Activated T-cell treated with anti-CD3 and anti-CD28 coated beads for 1 hour (primary cell): ENCODE measurements at places on chromosomes 6 and 20.

- DNase-seq: no peak
Observed at GRCh38 chr6:79373880-79374279, 139.4 kb upstream of the HMGN3 start.

DNA sequence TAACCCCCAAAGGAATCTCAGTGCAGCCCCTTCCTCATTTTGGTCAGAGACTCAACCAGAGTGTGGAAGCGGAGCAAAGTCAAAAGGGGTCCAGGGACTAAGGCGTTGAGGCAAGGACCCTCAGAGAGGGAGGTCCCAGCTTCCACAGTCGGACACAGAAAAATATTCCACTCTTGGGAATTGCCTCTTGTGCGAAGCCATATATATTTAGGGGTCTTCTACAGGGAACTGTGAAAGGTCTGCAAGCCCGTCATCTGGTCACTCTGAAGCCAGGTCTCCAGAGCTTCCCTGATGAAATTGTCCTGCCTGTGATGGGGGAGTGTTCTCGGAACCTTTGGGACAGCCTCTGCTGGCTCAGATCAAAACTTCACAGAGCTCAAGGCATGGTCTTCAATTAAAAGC is 160.8 kb downstream of the TBXT start:
- no peak for DNase-seq

GRCh38 chr20:49986049-49986448 is 3.3 kb downstream of the SNAI1 start:
- no peak for DNase-seq

DNA sequence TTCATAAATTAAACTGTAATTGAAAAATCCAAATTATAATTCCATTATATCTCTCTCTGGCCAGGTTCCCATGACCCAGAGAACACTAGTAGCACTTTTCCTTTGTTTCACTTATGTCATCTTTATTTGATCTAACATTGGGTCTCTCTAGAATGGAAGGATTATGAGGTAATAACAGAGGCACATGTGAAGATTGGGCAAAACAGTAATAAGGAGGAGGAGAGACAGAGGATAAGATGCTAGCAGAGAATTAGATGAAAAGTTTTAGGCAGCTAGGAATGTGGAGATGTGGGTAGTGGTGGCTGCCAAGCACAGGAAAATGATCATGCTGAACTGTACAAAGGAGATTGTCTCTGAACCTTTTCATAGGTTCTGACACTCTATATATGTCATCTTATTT is 3.3 kb downstream of the TAB2 start:
- DNase-seq: no peak

- peak; percentile 20 for DNase-seq
Observed at GRCh38 chr6:123802697-123803503, 765 bp upstream of the NKAIN2 start.

DNA sequence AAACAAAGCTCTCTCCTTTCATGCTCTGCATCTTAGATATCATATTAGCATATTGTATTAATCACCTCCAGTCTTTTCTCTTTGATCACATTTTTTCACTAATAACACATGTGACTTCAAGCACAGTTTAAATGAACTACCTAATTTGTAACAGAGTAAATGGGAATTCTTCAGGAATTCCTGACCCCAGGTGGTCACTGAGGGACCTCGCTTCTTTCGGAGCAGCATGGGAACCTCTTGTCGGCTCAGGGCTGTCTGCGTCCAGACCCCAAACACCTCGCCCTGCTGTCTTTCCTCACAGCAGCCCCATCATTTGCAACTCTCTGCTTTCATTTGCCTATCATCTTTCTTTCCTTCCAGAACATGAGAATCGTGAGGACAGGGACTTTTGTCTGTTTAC is 103.5 kb downstream of the DACT2 start:
- no peak for DNase-seq

DNA sequence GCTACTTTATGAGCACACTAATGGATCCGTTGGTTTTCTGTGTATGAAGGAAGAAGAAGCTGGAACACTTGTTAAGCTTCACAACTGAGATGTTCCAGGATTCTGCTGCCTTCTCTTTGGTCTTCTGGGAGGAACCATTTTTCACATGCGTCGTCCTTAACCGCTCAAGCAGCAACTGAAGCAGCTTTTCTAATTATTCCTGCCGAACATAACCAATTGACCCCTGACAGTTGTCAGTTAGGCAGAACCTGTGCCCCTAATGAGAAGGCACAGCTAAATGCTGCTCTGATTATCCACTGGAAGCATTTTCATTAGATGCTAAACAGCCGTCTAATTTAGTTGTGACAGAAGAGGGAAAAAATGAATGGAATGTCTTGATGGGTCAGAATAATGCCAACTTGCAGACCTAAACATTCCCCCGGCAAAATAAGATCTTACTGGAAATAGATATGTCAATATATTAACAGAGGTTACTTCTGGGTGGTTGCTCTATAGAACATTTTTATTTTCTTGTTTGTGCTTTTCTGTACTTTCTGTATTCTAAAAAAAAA is 85.0 kb upstream of the SMLR1 start:
- DNase-seq: no peak

DNA sequence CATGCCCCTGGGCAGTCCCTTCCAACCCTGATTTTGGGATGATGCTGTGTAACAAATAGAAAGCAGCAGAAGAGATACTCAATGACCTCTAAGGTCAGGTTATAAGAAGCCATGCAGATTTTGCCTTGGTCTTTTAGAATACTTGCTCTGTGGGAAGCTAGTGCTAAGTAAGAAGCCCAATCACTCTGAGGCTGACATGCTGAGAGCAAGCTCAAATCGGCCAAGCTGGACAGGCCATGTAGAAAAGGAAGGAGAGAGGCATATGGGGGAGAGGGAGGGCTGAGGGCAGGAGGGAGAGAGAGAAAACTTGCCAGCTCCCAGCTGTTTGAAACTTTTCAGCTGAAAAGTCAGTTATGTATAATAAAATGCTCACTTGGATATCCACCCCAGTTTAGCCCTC is 1021.6 kb upstream of the MAP3K7 start:
- no peak for DNase-seq

DNA sequence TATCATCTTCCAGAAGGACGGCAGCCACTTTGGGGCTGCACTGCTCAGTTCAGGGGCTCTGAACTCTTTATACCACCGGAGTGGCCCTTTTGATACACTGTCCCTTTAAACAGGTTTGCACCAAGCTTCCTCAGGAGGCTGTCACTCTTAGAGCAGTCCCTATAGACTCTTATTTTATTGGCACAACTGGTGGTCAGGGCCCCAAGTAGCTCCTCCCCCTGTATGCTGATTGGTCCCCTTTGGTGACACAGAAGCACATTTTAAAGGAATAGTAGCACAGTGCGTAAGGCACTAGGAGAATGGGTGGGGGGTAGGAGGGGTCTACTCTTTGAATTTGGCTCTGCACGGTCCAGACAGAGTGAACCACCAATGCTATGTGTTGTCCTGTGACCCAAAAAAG is 122.6 kb upstream of the MLN start:
- DNase-seq: no peak

- DNase-seq: no peak
Observed at GRCh38 chr20:60087563-60088105, 129.4 kb downstream of the CDH26 start.

DNA sequence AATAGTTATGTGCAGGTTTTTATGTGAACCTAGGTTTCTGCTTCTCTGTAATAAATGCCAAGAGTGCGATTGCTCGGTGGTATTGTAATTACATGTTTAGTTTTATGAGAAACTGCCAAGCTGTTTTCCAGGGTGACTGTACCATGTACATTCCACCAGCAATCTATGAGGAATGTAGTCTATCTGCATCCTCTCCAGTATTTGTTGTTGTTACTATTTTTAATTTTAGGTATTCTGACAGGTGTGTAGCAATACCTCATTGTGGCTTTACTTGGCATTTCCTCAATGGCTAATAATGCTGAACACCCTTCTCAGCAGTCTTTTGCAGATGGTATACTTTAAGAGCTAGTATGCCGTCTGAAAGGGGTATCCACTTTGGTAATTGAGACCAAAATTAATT is 142.1 kb downstream of the BMP2 start:
- no peak for DNase-seq

GRCh38 chr6:75643173-75643572 is 41.5 kb downstream of the SENP6 start:
- DNase-seq: no peak

DNA sequence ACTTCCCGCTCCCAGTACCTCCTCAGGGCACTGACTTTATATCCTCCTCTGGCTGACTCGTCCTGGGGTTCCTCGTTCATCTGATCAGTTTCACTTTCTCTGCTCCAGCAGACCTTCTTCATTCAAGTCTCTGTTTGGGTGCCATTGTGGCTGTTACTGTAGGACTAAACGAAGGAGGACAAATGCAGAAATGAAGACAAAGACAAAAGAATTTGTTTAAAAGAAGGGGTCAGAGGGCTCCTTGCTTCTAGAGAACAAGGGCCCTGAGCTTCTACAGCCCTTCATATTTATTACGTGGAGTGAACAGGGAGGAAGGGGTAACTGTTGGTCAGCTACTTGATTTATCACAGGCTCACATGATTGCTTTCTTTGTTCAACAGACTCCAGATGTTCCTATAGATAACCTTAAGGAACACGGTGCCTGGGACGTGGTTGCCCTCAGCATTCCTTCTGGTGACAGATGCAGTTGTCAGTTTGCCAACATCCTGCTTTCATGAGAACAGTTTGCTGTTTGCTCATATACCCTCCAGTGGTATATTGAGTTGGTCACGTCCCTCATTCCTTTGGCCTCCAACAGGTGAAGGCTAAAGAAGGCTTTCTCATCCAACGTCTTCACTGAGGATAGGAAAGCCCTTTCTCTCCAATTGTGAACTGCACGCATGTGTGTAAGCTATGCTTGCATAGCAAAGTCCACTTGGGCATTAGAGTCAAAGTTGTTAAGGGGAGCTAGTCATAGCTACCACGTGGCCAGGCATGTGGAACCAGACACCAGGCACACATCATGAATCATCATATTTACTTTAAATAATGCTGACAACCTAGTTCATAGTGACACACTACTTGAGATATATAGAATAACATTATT is 69.1 kb upstream of the BTN3A2 start:
- DNase-seq: no peak

GRCh38 chr6:3744211-3744900 is 7.2 kb downstream of the PXDC1 start:
- no peak for DNase-seq

- DNase-seq: no peak
Observed at GRCh38 chr6:113530769-113531168, 326.4 kb upstream of the MARCKS start.

DNA sequence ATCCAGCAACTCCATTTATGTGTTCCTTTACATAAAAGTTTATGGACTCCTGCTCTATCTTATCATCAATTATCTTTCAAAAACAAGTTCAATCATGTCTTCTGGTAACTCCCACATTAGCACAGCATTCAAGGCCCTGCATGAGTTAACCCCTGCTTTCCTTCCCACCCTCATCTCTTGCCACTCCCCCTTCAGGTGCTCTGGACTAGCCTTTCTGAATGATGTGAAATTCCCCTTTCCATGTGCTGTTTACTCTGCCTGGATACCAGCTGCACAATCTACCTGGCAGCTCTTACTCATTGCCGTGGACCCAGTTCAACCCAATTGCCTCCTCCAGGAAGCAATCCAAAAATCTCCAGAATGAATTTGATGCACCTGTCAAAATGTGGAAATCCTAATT is 11.9 kb downstream of the ADGRF4 start:
- DNase-seq: no peak

DNA sequence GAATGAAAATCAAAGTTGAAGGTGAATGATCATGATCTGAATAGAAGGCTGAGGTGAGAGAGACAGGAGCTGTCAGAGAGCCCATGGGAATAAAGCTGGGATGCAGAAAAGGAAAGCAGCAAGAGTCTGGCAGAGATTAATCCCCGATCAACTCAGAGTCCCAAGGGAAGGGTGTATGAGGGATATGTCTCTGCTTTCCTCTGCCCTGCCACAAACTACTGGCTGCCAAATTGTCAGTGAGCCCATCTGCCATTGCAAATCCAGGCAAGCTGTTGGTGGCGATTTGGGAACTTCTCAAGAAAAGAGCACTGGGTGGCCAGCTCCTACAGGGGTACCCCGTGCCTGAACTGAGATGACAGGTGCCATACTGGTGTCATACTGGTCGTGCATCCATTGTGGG is 705.5 kb upstream of the MAN1A1 start:
- DNase-seq: no peak

- no peak for DNase-seq
Observed at GRCh38 chr6:159759645-159760044, 2.2 kb upstream of the ACAT2 start.

GRCh38 chr20:10213526-10213925 is 5.1 kb upstream of the SNAP25 start:
- DNase-seq: no peak

GRCh38 chr6:41767112-41767833 is 12.4 kb downstream of the FRS3 start:
- DNase-seq: no peak

DNA sequence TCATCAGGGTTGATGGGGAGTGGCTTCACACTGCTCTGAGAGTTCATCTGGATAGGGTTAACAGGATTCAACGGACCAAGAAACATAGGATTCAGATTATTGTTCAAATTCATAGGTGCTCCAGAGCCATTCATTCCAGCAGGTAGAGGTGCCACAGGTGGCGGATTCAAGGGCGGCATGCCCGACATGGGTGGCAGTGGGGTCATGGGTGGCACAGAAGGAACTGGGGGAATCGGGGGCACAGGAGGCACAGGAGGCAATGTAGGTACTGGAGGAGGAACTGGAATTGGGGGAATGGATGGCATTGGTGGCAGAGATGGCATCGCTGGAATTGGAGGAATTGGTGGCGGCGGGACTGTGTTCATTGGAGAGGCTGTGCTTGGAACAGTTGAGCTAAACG is 10.3 kb downstream of the CPNE1 start:
- DNase-seq: no peak

DNA sequence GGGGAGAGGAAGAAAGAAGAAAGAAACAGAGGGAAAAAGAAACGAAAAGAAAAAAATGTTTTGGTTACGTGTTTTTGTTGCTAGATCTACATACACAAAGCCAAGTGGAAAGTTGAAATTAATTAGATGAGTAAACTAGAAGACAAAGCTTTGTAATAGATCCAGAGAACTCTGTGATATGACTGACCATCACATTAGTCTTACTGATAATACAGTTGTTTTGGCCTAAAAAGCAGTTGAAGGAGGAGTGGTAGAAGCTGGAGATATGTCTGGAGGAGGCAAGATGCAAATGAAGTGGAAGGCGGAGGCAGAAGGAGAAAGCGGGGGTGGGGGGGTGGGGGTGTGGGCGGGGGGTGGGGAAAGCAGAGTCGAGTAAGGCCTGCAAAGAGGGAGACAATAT is 500.1 kb upstream of the ID4 start:
- no peak for DNase-seq
